Activated T-cell treated with anti-CD3 and anti-CD28 coated beads, Interleukin-2, amount 50 U/mL, for 24 hours (primary cell): ENCODE measurements at places on chromosomes 7 and 10.

DNA sequence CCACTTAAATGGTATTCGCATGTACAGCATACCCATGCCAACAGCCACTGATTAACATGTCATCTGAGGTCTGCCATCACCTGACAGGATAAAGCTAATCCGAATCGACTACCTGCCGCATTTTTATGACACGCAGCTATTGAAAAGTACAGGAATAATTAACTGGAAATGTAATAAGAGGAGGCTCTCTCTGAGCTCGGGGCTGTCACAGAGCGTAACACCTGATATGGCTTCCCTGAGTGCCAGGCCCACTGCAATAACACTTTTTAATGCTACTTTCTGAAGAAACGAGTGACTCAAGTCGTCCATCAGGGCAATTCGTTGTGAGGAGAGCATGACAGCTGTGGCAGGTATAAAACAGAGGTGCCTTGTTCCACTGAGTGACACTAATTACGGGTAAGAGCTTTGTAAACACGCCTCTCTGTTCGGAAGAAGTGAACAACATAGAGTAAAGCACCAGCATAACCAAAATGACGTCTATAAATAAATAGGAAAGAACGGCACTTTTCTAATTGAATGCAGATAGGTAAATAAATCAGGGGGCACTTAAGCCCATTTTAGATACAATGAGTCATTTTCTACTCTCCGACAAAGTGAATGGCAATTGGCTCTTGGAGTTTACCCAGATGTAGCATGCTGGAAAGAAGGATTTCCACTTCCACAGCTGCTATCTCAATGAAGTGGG is 56.5 kb upstream of the CREB5 start:
- DNase-seq = no peak

DNA sequence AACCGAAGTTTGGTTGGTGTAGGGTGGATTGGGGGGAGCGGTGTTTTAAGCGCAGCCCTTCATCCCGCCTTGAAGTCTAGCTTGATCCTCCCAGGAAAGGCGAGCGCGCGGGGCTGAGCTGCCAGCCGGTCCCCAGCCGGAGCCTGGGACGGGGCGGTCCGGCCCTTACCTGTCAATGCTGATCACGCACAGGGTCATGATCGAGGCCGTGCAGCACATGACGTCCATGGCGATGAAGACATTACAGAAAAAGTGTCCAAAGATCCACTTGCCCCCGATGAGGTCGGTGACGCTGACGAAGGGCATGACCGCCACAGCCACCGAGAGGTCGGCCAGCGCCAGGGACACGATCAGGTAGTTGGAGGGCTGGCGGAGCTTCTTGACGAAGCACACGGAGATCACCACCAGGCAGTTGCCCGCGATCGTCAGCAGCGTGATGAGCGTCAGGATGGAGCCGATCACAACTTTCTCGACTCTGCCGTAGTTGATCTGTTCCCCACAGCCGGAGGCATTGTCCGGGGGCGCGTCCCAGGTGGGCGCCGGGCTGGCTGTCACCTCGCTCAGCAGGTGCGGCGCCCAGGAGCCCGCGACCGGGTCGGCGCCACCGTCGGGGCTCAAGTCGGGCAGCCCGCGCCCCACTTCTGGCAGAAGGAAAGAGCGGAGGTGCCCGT is 740 bp downstream of the HTR7 start:
- DNase-seq = no peak

DNA sequence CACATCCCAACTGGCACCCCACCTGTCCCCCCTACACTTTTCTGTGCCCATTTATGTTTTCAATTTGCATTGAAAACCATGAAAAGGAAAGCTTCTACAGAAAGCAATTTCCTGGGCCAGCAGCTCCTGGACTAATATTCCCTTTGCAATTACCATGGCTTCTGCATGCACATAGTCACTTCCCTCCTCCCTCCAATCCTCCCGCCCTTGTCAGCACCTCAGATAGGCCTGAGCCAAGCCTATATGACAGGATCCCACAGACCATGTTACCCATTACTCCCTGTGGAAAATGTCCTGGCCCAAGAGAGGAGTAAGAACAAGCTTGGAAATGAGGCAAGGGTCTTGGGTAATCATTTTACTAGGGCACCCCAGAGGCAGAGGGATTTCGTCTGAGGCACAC is 38.1 kb downstream of the FBXW4 start:
- no peak for DNase-seq

DNA sequence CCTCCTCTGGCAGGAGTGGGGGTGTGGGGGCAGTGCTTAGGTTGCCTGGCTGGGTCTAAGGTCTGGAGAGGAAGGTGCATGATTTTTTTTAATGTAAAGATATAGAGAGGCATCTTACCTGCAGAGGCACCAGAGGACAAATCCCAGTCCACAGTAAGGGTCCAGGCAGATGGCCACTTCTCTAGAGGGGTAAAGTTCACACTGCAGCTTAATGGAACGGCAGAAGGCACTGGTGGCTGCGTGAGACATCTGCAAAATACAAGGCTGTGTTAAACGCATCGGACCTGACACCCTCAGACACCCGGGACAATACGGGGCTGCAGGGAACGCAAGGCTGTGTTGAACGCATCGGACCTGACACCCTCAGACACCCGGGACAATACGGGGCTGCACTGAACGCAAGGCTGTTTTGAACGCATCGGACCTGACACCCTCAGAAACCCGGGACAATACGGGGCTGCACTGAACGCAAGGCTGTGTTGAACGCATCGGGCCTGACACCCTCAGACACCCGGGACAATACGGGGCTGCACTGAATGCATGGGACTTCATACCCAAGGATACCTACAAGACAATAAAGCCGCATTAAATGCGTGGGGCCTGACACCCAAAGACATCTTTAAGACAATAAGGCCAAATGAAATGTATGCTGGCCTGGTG is 206.0 kb downstream of the ZMYND11 start:
- no peak for DNase-seq

GRCh38 chr10:133278577-133279265 is 2.1 kb upstream of the ADAM8 start:
- peak; percentile 67 for DNase-seq
